NCI-H2081 (cell line): ENCODE measurements at places on chromosomes 3 and 15.

GRCh38 chr3:88221726-88222125 is 72.0 kb downstream of the C3orf38 start:
- DNase-seq, result no peak

DNA sequence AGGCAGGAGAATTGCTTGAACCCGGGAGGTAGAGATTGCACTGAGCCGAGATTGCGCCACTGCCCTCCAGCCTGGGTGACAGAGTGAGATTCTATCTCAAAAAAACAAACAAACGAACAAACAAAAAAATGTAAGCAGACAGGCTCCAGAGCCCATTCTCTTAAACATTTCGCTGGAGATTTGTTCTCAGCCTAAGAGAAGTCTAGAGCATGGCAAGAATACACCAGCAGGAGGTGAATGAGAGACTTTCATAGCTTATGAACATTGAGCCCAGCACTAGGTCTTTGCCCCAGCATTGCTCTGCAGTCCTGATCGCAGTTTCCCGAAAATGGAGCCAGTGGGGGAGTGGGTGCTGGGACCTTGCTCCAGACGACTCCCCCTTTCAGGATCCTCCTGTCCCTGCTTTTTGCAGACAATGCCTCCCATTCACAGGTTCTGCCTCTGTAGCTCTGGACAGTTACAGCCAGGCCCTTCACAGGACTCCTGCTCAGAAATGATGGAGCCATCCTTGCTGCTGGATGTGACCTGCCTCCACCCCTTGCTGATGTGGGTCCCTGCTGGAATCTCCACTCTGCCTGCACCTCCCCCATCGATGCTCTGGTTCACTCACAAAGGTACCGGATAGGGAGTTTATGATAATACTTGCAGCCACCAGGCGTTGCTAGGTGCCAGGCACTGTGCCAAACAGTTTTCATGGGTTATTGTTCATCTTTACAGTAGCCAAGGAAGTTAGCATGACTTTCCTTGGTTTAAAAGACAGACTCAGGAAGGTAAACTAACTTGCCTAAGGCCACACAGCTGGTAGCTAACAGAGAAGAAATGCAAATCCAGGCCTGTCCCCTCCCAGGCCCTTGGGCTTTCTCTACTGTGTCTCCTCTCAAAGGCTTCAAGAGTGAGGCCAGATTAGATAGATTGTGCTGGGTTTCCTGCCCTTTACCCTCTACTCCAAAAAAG is 329.7 kb upstream of the TLE3 start:
- no peak for DNase-seq

GRCh38 chr15:42511007-42511391 is 15.6 kb downstream of the SNAP23 start:
- no peak for DNase-seq

DNA sequence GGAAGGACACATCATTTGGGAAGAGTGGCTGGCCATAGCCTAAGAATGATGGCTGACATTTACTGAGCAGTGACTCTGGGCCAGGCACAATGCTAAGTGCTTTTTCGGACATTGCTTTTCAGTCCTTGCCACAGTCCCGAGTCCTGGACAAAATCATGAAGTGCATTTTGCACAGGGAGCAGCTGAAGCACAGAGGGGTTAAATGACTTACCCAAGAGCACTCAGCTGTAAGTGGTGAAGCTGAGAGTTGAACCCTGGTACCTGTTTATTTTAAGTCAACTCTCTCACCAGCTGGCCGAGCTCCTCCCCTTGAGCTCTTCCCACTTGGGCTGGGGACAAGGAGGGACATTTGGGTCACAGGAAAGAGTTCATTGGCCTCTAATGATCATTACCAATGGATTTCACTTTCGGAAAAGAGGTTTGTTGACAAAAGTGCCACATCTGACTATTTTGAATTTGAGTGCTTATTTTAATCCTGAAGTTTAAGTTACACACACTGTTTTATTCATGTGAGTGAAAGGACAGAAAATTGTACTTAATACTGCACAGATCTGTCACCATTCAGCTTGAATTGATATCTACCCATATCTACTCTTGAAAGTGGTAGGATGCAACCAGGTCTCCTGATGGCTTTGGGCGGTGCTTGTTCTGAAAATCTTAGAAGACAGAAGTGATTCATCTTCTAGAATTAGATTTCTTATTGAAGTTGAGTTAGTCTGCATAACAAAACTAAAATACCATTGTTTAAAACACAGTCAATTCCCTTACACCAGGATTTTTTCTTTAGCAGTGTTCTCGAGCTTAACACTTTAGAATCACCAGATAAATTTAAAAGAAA is 368.7 kb upstream of the PROK2 start:
- no peak for DNase-seq

- no peak for DNase-seq
These were observed 4.4 kb upstream of the GPR176 start for GRCh38 chr15:39924437-39924836.

- no peak for DNase-seq
These were observed 443.3 kb upstream of the ATP11B start for GRCh38 chr3:182349951-182350517.

GRCh38 chr3:50169858-50170257 is 14.7 kb downstream of the SEMA3F start:
- no peak for DNase-seq

GRCh38 chr3:187166750-187167149 is 27.5 kb upstream of the RPL39L start:
- no peak for DNase-seq

- DNase-seq, result no peak
These were observed 34.8 kb downstream of the SRGAP3 start for GRCh38 chr3:9214599-9214998.

DNA sequence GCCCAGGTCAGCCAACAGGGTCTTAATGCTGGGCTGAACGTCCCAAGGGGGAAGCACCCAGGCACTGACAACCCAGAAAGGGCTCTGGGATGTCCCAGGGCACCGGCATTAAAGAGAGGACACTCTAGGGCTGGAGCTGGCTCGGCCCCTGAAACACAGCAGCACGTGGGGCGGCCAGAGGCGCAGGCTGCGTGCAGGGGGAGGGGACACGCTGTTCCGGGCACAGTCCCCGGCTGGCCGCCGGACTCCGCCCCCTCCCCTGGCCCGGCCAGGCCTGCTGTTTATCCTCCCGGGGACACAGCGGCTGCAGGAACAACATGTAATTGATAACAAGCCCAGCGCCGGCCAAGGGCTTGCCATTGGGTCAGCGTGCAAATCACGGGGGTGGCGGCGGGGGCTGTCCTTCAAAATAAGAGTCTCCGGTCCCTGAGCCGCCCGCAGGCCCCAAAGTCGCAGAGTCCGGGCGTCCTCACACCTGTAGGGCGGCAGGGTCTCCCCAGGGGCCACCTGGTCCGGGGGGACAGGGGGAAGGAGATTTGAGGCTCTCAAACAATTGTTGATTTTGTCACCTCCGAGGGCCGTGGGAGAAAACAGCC is 1.3 kb downstream of the KLF15 start:
- DNase-seq, result peak; percentile 68

GRCh38 chr15:80061582-80061981 is 2.1 kb downstream of the ZFAND6 start:
- no peak for DNase-seq

- no peak for DNase-seq
These were observed 484.6 kb upstream of the TBL1XR1 start for GRCh38 chr3:177681852-177682251.

DNA sequence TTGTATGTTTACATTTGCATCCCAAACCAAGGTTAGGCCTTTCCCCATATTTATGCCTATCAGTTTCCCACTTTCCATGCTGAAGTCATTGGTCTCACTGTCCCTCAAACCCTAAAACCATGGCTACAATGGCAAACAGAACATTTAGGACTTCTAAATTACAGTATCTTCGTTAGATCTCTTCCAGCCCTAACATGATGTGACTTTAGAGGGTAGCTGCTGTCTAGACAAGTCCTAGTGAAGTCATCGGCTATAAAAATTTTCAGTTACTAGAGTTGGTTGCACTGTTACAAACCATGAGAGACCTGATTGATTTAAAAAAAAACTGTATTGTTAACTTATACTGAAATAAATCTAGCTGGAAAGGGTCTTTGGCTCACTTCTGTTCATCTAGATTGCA is 54.6 kb downstream of the TM4SF4 start:
- no peak for DNase-seq

DNA sequence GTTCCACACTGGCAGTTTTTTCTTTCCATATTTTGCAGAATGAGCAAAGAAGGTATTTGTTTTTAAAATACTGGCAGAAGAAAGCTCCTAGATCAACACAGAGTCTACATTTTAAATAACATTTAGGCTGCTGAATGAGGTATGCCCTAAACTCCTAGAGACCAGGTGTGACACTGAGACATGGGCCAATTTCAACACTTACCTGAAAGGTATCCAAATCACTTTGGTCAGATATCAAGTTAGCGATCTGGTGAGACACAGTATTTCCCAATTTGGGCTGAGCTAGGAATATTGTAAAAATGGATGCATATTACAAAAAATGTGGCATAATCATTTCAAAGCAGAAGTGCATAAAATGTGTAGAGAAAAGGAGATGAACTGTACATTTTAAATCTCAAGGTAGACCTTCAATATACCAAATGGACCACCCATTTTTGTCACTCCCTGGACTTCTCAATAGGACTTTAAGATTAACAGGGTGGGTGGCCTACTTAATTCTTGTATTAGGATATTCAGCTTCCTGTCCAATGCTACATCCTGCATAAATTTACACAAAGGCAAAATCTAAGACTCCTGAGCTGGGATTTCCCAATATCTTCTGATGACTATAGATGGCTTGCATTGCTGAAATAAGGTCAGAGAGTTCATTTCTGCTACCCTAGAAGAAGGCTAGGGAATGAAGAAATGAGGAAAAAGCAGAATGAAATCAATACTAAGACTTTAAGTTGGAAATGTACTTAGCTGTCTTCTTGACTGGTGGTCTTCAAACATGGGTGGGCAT is 487.8 kb downstream of the FOXP1 start:
- no peak for DNase-seq

GRCh38 chr3:52099001-52099401 is 42.6 kb upstream of the DUSP7 start:
- no peak for DNase-seq

- DNase-seq, result no peak
These were observed 56.8 kb downstream of the CERS3 start for GRCh38 chr15:100471933-100472332.

DNA sequence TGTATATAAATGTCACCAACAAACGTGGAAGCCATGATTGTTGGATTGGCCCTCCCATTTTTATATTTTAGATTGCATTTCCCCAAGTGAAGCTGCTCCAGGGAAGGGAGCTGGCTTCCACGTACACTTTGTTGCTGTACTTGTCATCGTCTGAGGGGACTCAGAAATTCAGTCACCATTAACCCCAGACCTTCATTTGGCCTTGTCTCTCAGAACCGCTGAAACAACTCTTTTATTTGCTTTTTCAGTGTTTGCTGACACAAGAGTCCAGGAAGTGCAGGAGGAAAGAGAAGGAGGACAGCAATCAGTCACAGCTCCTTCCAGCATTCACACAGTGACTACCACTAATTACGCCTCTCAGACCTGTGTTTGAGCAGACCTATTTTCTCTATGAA is 276.5 kb downstream of the TBL1XR1 start:
- DNase-seq, result peak; percentile 72

- DNase-seq, result no peak
These were observed 37.2 kb upstream of the ANPEP start for GRCh38 chr15:89851673-89852341.

GRCh38 chr3:185549651-185550111 is 2.7 kb downstream of the LIPH start:
- no peak for DNase-seq

DNA sequence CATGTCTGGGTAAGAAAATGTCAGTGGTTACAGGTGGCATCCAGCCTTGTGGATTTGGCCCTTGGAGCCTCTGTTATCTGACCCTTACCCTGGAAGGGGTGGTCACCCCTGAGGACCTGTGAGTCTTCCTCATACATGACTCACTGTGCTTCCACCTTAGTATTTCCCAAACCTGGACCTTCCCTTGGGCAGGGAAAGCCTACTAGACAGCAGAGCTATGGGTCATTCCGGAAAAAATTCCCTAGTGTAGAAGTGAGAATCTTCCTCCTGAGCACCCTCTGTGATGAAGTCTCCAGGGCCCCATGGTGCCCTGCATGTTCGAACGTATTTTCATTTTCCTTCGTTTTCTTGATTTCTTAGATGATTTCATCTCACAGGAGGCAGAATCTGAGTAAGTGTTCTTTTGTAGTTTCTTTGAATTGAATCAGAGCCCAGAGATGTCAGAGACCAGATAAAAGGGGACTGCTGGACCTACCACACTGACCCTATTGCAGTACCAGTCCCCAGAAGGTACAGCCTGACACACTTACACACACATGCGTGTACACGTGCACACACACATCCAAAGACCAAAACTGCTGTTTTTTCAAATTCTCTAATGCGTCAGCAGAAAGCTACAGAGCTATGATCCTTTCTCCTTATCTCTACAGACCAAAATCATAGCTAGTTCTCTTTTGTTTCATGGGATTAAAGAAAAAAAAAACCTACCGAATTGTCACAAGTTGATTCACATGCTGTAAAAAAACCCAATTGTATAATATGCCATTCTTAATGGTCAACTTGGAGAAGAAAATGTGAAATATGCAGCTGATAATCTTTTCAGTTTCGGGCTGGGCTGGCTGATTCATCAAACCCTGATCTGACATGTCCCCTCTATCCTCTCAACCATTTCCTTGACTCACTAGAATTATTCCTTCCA is 50.5 kb upstream of the ARHGEF3 start:
- DNase-seq, result no peak

GRCh38 chr15:23687143-23687470 is at the start of gene NDN:
TSS of gene NDN (minus strand) at chr15:23687305. CDS start at chr15:23687217, 88 bp downstream.
- DNase-seq, result no peak

GRCh38 chr3:141421639-141422319 is 53.5 kb downstream of the ZBTB38 start:
- DNase-seq, result no peak

DNA sequence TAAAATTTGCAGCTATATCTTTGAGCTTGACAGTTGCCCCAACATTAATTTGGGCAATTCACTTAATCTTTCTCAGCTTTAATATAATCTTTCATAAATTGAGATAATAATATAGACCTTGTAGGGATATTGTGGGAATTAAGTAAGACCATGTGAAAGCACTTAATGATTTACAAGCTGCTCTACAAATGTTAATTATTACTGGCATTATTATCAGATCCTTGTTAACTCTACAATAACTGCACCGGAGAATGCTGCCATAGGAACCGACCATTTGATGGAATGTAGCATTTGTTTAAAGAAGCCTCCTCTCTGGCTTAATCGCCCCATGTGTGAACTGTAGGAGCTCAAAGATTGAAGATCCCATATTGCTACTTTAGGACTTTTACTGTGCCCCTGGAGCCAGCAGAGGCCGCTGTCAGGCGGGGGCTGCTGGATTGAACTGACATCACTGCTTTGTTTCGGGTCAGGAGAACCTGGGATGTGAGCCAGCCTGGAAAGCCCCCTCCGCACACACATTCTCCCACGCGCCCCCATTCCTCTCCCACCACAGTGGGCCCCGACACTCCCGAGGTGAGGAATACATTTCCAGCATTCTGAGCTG is 154.2 kb upstream of the TNIK start:
- DNase-seq, result no peak

DNA sequence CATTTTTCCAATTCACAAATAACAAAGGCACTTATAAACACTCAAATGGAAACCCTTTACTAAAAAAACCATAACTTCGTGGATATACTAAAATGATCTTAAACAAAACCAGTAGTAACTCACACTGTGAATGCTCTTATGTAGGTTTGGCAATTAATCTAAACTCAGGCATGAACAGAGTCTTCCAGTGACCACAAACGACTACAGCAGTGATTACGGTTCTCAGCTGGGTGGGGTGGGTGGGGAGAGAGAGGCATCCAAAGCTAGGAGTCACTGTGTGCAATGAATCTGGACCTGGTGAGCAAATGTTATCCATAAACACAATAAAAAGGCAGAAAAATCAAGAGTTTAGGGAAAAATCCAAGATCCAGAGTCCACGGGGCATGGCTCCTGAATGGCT is 21.3 kb downstream of the SLC12A8 start:
- DNase-seq, result no peak
